Vagina (tissue), 2 donors: ENCODE measurements at places on chromosomes 16 and 17.

- DNase-seq = no peak
These were observed 38.1 kb upstream of the IRX3 start for GRCh38 chr16:54324716-54325115.

DNA sequence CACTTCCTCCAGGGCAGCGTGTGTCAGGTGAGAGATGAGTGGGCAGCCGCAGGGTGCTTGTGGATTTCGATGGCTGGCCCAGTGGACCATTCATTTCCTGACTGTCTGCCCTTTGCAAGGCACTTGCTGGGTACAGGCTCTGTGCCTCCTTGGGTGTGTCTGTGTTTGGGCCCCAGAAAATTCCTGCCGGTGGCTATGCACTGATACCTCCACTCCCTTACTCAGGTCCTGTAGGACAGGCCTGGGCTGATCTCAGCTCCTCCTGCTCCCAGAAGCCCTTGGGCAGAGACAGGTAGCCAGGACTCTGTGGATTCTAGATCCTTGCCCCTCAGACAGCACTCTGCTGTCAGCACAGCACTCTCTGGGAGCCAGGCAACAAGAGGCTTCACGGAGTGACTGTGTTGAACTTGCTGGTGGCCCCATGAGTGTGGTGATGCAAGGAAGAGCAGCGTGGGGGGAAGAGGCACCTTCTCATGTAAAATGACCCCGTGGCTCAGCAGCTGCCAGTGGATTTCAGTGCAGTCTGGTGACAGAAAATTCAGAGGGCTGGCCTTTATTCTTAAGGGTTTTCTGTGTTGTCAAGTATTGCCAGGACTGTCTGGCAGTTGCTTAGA lies 29.0 kb downstream of the PGS1 start:
- DNase-seq = no peak

DNA sequence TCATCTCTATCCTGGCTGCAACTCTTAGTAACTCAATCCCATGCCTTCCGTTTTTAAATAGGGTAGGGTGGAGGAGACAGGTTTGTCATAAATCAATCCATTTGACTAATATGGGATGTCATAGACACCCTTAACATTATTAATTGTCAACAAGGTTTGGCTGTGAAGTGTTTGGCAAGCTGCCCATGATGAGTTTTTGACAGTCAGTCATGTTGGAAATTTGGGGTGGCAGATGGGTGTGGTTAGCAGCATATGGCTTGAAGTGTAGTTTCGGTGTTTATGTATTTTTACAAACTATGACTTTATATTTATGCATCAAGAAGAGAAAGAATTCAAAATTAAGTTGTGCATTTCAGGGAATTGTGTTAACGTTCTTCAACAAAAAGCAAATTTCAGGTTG lies 221.8 kb upstream of the CDH5 start:
- DNase-seq = no peak

GRCh38 chr16:4034963-4035362 lies 81.3 kb downstream of the ADCY9 start:
- no peak for DNase-seq
